ENCODE measurements at places on chromosomes 1 and 21.

GRCh38 chr1:240387051-240387450 lies 224.9 kb downstream of the GREM2 start:
- no peak for DNase-seq

DNA sequence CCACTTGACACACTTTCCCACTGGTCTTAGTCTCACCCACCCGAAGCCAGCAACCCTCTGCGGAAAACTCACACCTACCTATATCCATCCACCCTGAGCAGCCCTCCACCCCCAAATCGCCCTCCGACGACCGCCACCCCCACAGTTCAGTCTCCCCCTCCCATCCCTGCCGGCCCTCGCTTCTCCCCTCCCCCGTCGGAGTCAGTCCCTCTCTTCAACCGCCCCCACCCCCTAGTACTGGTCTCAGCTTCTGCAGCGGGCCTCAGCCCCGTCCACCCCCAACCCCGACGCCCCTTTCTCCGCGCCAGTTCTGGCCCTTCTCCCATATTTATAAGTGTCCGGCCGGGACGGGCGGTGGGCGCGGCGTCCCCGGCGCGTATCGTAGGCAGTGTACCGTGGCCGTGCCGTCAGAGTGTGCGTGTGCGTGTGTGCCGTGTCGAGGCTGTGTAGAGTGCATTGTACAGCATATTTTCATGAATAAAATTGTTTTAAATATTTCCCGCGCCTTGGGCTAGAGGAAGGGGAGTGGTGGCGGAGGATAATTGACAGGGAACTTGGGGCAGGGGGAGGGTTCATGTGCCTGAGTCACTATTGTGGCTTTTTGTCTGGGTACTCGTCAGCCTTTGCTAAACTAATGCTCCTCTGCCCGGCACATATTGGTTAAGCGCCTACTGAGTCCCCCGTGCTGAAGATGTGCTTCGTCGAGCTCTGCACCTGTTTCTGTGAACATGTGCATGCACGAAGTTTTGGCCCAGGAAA lies 22.0 kb downstream of the FOXO6 start:
- no peak for DNase-seq

DNA sequence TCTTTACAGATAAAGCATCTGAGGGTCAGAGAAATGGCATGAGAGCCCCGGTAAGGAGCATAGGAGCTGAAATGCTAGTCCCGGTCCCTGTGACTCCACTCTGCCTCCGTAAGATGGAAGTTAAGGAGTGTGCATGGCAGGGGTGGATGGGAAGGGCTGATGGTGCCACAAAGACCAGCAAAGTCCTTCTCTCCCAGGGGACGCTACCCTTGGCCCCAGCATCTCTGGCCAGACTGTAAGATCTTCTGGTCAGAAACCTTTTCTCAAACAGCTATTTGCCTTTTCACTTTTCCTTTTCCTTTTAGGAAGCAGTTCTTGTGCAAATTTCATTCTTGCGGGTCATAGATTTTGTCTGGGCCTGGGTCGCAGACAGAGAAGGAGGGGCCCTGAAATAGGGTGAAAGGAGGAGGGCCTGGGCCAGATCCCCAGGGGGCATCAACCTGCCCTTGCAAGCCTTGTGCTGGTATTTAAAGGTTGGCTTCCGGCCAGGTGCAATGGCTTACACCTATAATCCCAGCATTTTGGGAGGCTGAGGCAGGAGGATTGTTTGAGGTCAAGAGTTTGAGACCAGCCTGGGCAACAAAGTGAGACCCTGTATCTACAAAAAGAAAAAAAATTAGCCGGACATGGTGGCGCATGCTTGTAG lies 14.4 kb upstream of the EPS8L3 start:
- DNase-seq = no peak

- DNase-seq = no peak
These were observed 194.6 kb downstream of the ST6GALNAC3 start for GRCh38 chr1:76269155-76269554.

DNA sequence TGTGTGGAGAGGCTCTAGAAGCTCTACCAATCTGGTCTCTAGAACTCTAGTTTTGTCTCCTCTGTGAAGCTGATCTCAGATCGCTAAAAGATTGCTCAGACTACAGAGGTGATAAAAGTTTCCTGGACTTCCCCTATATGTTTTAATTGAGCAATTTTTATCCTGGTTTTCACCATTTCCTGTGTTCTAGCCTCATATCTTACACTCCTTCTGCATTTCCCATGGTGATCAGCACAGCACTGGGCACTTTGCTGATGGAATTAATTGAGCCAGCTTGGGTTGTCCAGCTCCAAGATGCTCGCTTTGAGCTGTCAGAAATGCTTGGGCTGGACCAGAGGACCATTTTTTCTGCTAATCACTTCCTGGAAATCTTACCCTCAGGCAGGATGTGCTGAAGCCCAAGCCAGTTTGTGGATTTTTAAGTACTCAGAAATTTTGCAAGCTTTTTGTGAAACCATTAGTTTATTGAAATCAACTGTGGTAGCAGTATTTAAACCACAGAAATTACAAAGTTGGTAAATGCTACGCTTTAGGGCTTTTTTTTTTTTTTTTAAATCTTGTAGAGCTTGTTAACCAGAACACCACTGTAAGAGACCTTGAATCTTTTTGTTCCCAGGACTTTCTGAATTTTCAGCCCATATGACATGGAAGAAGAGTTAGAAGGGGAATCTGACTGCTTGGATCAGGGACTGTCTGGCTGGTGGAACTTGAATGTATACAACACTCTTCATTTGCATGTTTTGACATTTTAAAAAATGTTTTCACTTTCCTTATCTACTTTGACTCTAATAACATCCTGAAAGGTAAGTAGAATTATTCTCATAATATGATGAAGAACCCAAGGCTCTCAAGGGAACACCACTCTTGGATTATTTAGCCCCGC lies 28.4 kb downstream of the CD48 start:
- DNase-seq = no peak

DNA sequence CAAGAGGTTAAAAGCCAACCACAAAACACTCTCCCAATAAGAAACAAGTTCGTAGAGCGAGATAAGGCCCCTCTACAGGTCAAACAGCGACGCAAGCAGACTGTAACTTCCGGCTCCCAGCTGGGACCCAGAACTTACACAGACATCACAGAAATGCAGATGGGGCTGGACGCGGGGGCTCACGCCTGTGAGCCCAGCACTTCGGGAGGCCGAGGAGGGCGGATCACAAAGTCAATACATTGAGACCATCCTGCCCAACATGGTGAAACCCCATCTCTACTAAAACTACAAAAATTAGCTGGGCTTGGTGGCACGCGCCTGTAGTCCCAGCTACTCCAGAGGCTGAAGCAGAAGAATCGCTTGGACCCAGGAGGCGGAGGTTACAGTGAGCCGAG lies 11.1 kb downstream of the CCNL2 start:
- no peak for DNase-seq

DNA sequence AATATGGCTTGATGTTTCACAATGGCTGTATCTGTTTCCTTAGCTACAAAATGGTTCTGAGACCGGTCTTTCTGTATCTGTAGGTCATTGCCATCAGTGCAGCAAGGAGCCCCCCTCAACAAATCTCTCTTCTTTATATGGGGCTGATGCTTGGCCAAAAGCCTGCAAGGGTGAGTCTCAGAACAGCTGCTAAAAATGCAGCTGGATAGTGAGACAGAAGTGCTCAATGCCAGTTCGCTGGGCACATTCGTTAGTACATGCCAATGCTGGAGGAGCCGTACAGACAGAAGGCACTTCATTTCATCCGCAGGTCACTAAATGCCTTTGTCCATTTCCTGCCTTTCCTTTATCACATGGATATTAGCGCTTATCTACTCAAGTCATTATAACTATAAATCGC lies 67.3 kb downstream of the RUNX1 start:
- no peak for DNase-seq

DNA sequence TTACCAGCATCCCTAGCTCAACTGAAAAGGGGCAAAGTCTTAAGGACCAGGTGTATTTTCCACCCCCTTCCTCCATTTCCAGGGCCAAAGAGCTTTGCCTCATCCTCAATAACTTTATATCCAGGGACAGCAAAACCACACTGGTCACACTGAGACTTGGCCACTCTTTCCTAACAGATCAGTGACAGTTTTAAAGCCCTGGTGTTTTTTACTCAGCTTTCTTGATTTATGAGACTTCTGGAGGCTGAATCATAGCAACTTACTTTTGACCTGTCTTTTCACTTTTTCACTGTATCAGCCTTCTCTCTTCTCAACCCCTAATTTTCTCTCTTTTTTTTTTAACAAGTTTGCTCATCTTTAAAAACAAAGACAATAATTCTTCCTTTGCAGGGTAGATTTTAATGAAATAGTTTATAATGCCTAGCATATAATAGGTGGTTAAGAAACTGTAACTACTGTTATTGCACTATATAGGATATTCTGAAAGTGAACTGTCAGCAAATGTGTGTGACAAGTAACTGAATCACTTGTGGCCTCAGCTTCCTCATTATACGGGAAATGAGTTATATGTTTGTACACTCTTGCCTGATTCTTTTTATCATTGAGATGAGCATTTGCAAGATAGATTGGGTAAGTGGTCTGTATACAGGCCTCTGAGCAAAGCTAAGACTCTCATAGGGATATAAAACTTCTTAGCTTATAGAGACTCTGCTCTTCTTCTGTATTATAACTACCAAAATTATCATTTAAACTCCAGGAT lies 19.7 kb upstream of the DYNLT5 start:
- DNase-seq = no peak

- DNase-seq = no peak
These were observed 228.6 kb downstream of the GRIK1 start for GRCh38 chr21:29711236-29711635.

DNA sequence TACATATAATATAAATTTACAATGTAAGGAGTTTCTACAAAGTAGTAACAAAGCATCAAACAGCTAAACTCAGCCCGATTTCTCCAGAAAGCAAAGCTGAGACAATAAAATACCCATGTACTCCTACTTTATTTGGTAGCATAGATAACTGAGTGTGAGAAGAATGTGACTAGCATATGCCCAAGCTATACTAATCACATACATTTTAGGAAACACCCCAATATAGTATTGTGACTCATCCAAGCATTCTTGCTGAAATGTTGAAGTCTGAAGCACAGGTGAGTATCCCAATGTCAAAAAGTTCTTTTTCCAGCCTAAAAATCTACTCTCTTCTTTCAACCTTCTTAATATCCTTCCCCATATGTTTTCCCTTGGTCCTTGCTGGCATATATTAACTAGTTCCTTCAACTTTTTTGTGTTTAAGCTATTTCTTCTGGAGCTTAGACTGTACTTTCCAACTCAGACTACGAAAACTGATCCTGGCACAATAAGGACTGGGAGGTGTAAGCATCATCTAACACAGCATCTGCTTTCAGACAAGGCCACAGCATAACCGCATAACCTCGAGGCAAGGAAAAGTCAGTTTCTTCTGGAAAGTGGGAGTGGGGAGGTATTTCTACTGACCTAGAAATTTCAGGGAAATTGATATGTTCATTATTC lies 163.0 kb upstream of the RNPC3 start:
- DNase-seq = no peak

DNA sequence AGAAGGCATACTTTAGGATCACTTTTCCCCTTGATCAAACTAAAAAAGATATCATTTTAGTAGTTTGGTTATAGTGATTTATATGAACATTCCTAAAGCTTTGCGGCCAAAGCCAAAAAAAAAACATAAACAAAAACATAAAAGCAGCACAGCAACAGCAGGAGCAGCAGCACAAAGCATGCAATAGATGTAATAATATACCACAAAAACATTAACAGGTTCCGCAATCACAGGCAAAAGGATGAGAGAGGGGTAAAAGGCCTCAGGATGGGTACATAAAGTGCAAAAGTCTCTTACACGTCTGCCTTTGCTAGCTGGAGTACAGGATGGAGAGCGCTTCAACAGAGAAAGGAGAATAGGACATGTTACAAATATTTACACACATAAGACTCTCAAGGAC lies 119.0 kb downstream of the COQ8A start:
- DNase-seq = no peak

DNA sequence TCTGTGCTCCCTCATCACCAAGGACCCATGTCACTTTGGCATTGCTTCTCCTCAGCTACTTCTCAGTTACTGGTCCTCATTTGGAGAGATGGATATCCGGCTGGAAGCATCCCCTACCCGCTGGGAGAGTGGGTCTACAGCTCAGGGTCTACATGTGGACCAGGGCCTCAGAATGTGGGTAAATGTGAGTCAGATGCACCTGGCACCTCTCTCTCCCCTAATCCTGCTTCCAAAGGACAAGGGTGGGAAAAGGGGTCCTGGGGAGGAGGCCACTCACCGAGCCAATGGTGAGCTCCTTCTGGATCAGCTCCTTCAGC lies 908 bp downstream of the S100A6 start:
- DNase-seq = no peak

GRCh38 chr1:162042361-162042760 lies 18.7 kb upstream of the OLFML2B start:
- no peak for DNase-seq

GRCh38 chr1:92488416-92488815 lies 1.7 kb upstream of the GFI1 start:
- no peak for DNase-seq

DNA sequence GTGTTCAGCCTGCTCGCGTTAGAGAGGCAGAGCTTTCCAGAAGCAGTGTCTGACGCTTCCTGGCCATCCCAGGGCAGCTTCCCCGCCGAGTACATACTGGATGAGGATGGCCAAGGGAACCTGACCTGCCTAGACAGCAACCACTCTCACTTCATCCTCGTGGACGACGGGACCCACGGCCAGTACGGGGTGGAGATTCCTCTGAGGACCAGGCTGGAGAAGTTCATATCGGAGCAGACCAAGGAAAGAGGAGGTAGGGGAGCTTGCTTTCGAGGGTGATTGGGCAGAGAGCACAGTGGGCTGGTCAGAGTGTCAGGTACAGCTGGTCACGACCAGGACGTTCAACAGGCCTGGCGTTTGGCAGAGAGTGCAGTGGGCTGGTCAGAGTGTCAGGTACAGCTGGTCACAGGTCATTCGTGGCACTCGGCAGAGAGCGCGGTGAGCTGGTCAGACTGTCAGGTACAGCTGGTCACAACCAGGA lies 22.4 kb downstream of the TRPM2 start:
- no peak for DNase-seq

DNA sequence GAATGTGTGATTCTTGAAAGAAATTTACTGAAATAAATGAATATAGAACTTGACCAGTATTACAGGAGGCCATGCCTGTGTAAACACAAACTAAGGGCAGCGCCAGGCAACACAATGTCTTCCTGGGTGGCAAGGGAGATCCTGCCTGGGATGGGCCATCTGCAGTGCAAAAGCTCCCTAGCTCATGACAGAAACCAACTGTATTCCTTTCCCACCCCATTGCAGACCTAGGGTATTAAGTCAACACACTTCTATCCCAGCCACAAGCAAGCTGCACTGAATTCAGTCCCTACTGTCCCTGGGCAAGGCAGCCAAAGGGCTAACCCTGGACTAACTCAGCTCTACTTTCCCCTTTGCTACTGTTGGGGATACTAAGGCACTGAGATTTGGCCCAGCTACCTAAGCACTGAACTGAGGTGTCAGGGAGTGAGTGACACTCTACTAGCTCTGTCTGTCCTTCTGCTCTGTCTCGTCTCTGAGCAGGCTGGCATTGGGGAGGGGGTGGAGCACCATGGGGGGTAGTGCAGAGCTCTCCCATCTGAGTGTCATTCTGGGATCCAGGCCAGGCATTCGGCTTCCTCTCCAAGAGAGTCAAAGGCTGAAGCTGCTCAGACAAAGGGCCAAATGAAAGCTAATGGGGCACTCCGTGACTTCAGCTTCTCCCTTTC lies 2.5 kb downstream of the INKA2 start:
- no peak for DNase-seq

GRCh38 chr1:51489472-51489871 lies 29.6 kb downstream of the EPS15 start:
- no peak for DNase-seq
